Dermis blood vessel endothelial cell (primary cell): ENCODE measurements at places on chromosomes 3 and 15.

- DNase-seq: no peak
Measured at GRCh38 chr3:195768414-195768813, 43.3 kb downstream of the MUC4 start.

DNA sequence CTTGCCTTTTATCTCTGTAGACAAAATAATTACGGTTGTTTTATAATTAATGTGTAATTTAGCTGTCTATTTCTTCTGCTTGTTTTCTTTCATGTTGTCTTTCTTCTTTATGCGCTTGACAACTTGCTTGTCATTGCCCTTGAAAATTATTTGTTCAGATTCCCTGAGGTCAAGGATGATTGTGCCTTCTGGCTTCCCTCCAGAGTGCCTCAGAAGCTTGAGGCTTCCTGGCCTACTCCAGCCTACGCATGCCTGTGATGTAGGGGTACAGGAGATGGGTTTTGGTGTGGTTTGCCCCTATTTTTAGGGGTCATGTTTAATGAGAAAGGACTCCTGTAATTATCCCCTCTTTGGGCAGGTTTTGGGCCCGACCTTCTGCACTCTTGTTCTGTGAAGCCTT lies 231.5 kb downstream of the SV2B start:
- DNase-seq: no peak

DNA sequence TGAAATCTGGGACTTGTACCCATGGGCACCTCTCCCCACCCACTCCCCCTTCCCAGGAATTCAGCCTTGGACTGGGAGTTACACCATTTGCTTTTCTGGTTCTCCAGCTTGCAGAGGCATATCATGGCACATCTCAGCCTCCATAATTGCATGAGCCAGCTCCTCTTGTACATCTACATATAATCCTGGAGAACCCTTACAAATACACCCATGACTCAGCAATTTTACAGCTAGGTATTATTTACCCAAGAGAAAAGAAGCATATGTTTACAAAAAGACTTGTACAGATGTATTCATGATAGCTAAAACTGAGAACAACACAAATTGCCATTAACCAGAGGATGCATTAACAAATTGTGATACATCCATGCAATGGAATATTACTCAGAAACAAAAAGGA lies 58.4 kb downstream of the RPLP1 start:
- no peak for DNase-seq

GRCh38 chr3:77407441-77407840 lies 367.5 kb downstream of the ROBO2 start:
- DNase-seq: no peak

GRCh38 chr3:77800893-77801292 lies 761.0 kb downstream of the ROBO2 start:
- DNase-seq: no peak

- DNase-seq: no peak
Measured at GRCh38 chr3:72318504-72319193, 529.6 kb downstream of the SHQ1 start.

DNA sequence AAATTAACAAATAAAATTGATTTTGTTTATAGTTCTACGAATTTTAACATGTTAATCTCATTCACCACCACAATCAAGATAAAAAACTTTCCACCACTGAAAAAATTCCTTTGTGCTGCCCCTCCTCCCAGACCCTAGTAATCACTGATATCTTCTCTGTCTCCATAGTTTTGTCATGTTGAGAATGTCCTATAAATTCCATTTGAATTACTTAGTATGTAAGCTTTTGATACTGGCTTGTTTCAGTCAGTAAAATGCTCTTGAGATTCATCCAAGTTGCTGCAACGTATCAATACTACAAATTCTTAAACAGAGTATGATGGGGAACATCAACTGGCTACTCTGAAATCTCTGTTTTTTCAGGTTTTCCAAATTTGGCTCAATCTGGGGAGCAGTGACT lies 129.6 kb downstream of the CTNNB1 start:
- DNase-seq: no peak

DNA sequence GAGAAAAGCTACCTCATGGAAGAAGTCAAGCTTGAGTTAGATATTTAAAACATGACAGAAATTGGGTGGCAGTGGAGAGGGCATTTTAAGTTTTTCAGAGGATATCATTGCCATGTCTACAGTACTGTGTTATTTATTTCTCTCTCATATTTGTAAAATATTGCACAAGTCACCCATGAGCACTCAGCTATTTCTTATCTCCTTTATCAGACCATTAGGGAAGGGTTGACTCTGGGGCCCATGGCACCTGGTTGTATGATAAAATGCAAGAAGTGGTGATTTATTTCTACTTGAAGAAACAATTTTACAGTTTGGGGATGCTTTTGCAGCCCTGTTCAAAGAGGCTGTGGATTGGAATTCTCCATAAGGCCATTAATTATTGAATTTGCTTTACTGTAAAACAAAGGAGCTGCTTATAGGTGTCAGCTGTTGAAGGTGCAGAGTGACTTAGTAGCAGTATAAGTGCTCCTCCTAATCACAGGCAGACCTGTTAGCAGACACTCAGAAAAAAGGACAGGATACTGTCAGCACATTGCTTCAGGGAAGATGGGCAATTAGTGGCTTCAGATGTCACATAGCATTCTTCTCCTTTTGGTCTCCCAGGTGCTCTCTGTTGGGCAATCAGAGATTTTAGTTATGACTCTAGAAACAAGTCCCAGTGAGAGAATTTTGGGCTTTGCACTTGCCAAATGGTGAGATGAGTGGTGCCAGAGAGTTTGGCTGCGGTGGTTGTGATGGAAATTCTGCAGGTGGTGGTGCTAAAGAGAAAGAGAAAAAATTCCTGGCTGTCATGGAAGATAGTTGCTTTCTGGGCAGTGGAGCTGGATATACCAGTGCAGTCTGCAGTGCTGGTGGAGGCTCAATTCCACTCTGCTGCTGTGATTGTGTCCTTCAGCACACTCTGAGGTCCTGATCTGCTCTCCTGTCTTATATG lies 129.7 kb upstream of the ROPN1 start:
- no peak for DNase-seq

DNA sequence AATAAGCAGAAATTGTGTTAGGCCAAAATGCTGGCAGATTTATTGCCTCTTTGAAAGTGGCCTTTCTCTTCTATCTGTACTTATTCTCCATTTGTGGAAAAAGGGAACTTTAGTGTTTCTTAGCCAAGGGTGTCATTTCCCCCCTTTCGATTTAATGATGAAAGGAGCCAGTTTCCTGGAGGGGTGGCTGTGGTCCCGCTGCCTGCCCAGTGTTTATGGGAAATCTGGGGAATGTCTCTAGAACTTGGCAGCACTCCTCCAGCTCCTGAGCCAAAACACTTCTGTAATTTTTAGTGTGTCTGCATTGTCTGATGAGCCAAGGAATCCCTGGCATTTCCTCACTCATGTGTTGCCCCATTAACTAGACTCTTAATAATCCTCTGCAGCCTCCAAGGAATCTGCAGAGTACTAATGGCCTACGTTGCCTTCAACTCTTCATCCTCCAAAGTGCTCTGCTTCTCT lies 448.8 kb downstream of the GRM7 start:
- peak; percentile 98 for DNase-seq

GRCh38 chr3:13728487-13728886 lies 151.4 kb downstream of the WNT7A start:
- DNase-seq: no peak

GRCh38 chr3:124600765-124601164 lies 129.5 kb upstream of the UMPS start:
- DNase-seq: no peak

GRCh38 chr3:189508784-189509501 lies 122.2 kb upstream of the TP63 start:
- DNase-seq: no peak

- peak; percentile 62 for DNase-seq
Measured at GRCh38 chr15:23642413-23643044, 5.1 kb downstream of the MAGEL2 start.

DNA sequence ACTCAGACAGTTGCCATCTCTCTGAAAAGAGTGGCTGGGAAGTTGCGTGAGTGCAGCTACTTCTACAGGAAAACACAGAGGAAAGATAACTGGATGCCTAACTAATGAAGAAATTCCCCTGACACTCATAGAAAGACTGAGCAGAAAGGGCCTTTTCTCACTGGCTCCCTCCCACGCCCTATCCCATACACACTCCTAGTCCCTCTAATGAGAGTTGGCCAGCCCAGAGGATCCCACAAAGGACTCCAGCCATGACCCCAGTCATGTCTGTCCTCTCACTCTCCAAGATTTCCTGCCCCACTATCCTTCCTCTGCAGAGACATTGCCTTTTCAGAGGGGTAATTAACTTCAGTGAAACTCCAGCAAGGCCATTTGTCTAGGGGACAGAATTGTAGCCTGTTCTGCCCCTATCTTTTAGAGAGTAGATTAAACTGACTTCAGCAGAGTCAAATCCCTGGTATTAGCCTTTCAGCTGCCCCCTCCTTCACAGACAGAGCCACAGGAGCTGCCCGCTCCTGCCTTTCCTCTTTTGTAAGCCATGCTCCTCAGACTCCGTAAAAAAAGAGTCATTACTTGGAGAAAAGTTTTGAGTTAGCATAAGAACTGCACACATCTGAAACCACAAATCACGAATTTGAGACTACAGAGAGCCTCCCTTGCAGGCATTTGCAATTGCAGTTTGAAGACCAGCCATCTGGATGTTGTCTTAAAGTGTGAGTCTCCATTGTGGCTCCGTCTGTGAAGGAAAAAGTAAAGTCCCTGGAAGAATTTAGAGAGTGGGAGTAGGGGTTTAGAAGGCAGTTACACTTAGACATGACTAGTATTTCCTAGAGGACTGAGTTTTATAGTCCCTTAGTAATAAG lies 129.1 kb upstream of the SEMA6D start:
- DNase-seq: no peak

GRCh38 chr3:141643796-141644195 lies 94.3 kb upstream of the RNF7 start:
- DNase-seq: no peak

DNA sequence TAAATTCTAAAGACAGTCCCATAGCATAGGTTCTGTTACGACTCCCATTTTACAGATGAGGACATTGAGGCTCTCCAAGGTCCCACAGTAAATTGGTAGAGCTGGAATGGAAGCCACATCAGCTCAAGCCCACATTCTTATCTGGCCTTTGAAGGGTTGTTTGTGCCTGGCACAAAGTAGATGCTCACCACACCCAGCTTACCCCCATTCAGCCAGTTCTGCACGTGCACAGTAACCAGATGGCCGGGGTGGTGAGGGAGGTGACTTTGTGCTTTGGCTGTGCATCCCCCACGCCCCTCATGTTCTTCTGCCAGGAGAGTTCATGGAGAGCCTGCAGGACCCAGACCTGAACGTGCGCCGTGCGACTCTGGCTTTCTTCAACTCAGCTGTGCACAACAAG lies 16.2 kb downstream of the RPL32 start:
- DNase-seq: no peak

- DNase-seq: peak; percentile 3
Measured at GRCh38 chr15:39573844-39574243, 7.0 kb upstream of the THBS1 start.

DNA sequence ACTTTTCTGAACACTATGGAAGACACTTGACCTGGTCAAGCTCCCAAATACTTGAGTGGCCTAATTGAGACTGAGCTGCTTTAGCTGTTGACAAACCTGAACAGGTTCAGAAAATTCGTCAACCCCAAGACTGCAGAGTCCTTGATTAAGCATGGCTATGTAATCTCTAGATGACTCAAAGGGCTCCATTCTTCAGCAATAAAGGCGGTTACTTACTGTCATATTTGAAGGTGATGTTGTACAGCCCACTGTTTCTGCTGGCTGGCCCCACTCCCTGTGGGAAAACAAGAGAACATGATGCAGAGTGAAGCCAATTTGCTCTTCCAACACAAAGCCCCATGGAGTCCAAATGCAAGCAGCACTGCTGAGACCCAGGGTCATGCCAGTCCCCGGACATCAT lies 45.1 kb downstream of the IL17RD start:
- DNase-seq: no peak

GRCh38 chr3:11587766-11588165 lies 55.9 kb downstream of the VGLL4 start:
- DNase-seq: no peak

- no peak for DNase-seq
Measured at GRCh38 chr15:38842226-38842625, 277.6 kb upstream of the RASGRP1 start.

GRCh38 chr15:39598958-39599845 lies 18.3 kb downstream of the THBS1 start:
- peak; percentile 79 for DNase-seq

DNA sequence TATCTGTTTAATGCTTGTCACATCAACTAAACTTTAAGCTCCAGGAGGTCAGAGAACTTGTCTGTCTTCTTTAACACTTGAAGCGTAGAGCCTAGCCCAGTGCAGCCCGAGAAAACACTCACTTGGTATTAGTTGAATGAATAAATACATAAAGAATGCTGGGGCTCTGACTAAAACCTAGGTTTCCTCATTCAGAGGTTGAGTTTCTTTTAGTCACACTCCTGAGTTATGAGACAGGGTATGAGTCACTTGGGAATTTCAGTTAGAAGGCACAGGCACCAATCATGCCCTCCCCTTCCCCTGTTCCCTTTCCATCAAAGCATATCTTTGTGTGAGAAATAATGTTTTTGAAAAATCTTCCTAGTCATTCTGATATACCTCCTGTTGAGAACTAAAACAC lies 589.8 kb upstream of the DPPA4 start:
- DNase-seq: peak; percentile 0

- peak; percentile 10 for DNase-seq
Measured at GRCh38 chr15:48802867-48803266, 8.0 kb downstream of the CEP152 start.

GRCh38 chr3:141116721-141117120 lies 65.6 kb downstream of the SPSB4 start:
- DNase-seq: no peak

DNA sequence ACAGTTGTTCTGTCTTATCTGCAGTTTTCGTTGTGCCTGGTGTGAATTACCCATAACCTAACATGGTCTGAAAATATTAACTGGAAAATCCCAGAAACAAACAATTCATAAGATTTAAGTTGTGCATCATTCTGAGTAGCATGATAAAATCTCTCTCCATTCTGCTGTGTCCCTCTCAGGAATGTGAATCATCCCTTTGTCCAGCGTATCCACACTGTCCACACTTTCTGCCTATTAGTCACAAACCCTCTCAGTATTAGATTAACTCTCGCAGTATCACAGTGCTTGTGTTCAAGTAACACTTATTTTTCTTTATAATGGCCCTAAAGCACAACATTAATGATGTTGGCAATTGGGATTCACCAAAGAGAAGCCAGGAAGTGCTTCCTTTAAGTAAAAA lies 203.2 kb downstream of the CGGBP1 start:
- no peak for DNase-seq

DNA sequence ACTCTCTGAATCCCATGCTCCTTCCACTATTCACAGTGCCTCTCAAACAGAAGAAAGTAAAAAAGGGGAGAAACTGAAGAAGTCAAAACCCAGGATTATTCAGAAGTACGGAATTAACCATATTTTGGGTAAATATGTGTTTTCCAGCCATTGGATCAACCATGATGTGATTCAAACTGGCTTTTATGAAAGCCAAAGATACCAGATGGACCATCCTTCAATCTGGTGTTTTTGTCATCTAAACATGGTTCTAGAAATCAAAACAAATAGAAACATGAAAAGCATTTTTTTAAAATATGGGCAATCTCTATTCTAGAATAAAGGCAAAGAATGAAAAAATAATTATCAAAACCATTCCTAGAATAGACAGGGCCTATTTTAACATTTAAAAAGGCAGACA lies 172.7 kb downstream of the RORA start:
- DNase-seq: no peak
